ENCODE measurements at places on chromosomes 2 and 18.

DNA sequence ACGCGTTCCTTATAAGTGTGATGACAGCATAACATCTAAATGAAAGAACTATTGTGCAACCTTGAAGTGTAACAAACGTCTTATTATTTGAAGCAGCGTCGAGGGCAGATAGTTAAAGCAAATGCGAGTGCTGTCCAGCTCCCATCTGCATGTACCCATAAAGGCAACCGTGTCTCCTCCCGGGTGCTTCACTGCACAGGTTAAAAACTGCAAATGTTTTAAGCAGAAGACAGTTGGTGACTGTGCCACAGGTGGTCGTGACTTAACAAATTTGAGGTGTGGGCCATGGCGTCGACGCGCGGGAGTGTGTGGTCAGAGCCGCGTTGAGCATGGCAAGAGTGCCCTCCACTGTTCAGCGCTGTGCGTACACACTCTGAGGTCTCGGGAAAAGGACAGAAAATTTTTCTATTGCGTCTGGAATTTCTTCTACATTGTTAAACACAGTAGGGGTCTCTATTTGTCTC lies 6.4 kb downstream of the SALL3 start:
- DNase-seq: no peak

- DNase-seq: no peak
These were observed 11.6 kb downstream of the TRAPPC8 start for GRCh38 chr18:31931163-31931885.

- no peak for DNase-seq
These were observed 32.3 kb downstream of the GPC1 start for GRCh38 chr2:240467659-240468302.

DNA sequence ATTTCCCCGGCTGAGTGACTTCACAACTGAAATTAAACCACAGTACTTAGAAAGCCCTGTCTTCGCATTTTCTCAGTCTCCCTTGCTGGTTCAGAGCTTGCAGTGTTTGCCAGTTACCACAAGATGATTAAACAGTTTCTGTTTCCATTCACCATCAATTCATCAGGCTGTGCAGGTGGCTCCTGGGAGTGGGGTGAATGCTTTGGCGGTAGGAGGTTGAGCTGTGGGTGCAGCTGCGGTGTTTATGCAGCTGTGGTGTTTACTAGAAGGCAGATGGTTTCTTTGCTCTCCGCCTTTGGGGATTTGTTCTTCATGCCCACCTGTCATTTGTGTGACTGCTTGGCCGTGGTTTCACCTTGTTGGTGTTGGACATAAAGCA lies 16.1 kb downstream of the ACOXL start:
- DNase-seq: peak; percentile 38

DNA sequence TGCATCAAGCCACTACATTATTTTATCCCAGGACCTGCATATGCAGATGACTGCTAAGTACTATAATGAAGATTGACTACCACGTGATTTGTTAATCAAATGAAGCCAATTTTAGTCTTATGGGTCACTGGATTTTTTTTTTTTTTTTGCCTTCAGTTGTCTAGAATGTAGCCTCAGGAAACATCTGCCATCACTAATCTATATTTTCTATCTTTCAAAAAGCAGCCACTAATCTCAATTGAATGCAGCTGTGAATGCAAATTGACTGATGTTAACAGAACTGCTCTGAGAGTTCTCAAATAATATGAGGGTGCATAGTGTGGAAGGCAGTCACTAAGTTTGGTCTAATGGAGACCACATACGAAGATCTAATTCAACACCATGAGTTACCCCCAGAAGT lies 106.3 kb downstream of the ABCA12 start:
- DNase-seq: no peak

DNA sequence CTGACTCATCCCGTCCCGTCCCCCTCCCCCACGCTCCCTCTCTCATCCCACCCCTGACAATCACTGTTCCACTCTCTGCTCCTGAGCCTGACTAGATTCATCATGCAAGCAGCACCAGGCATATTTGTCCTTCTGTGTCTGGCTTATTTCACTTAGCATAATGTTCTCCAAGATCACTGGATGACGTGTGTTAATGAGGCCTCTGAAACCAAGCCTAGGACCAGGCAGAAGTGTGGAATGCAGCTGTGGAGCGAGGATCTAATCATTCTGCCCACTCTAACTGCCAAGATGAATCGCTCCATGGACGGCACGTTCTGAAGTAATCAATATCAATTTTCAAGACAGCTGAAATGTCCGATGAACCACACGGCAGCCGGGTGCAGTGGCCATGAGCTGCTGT lies 122.4 kb upstream of the ZNF236 start:
- DNase-seq: no peak

GRCh38 chr18:46242183-46242582 lies 138.0 kb downstream of the HAUS1 start:
- DNase-seq: no peak

DNA sequence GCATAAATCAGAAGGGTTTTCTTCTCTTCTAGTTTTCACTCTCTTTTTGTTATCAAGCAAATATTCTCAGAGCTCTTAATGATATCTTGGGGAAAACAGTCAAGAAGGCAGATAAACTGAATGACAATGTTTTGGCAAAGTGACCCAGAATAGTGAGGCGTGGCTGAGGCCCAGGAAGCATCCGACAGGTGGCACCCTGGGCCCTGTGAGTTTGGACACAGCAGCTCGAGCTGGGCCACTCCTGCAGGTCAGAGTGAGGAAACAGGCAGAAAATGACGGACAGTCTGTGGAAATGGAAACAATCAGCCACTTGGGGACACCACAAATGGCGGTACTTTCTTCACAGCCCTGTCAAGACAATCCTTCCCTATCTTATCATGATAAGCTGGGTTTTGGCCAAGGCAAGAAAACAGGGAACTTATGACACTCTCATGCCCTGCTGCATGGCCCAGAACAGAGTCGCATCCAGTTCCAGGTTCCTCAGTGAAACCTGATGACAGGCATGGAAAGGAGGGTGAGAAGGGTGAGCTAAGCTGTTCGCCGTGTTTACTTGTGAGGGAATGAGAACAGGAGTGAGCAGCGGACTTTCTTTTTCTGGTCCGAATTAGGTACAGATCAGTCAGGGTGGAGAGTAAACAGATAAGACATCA lies 32.1 kb downstream of the MRPL44 start:
- DNase-seq: no peak

DNA sequence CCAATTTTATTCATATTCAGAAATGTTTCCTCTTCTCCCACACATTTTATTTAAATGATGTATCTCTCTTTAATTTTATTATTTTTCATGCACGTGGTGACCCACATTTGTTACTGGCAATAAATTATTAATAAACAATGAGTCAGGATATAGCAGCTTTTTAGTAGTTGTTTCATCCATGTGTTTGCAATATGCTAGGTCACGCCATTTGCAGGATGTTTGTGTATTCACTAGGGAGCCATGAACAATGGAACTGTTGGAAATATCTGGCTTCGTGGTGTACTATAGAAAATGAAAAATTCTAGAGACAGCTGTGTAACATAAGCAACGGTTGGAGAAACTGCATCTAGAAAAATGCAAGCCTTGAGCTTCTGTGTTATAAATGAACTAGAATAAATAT lies 176.0 kb upstream of the COL3A1 start:
- DNase-seq: no peak

- DNase-seq: no peak
These were observed 257.2 kb upstream of the SYT4 start for GRCh38 chr18:43534511-43534910.

- no peak for DNase-seq
These were observed 39.3 kb downstream of the AP1S3 start for GRCh38 chr2:223797811-223798721.

DNA sequence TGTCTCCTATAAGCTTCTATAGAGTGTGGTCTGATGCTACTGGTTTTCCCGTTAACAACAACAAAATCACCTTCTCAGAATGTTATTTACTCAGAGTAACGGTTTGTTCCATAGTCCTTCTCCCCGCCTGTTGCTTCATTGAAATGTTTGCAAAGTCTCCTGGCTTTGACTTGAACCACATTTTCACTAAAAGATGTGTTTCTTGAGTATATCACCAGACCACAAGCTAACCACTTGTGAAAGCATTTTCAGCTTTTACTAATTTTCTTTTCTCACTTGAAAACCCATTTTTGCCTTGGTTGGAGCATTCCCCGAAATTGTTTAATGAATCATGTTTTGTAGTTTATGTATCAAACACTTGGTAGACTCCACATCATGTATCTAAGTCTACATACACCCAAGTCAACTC lies 121.2 kb downstream of the DPP4 start:
- DNase-seq: no peak

- DNase-seq: no peak
These were observed 48.5 kb upstream of the IKZF2 start for GRCh38 chr2:213199871-213200270.

GRCh38 chr2:19035238-19035637 lies 323.2 kb downstream of the OSR1 start:
- no peak for DNase-seq

- DNase-seq: no peak
These were observed 4.4 kb downstream of the FOSL2 start for GRCh38 chr2:28397043-28397381.

All from CD4-positive, alpha-beta T cell treated with Interleukin-15 for 1 hour (primary cell).